Activated naive CD4-positive, alpha-beta T cell treated with Interleukin-2 at 50 U/mL for 16 hours (primary cell): ENCODE measurements at places on chromosomes 16 and 17.

DNA sequence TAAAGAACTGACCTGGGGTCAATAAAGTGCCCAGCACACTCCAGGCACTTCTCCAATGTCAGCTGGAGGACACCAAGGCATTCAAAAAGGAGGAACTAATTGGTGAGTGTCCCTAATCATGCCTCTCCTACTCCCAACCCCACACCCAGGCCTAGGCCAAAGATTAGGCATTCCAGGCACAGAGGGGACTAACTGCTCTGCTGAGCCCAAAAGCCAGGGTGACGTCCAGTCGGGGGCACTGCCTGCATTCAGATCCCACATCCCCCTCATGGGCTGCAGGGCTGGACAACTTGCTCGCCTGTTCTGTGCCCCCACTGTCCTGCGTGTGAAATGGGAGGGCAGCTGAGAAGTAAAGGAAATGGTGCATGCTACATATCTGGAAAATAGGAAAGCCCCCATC lies 115.4 kb downstream of the DYNLRB2 start:
- no peak for DNase-seq

- DNase-seq, result no peak
Observed at GRCh38 chr17:1112875-1113274, 66.9 kb downstream of the ABR start.

- no peak for DNase-seq
Observed at GRCh38 chr17:149897-150584, 12.7 kb downstream of the SCGB1C2 start.

GRCh38 chr17:5819921-5820685 lies 235.8 kb upstream of the NLRP1 start:
- no peak for DNase-seq

DNA sequence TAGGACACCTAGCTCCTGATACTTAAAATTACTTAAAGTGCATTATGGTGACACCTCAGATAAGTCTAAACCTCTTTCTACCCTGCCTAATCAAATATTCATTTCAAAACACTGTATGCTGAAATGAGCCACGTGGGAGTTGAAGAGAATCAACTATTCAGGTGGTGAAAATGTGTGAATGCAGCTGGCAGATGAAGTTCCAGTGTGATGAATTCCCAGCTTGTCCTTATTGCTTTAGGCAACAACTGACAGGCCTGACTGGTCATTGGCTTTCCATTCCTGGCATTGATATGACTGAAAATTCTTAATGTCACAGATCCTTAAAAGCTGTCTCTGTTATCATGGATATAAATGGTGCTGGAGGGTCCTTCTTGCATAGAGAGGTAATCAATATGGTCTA lies 301.9 kb upstream of the TBX2 start:
- no peak for DNase-seq

DNA sequence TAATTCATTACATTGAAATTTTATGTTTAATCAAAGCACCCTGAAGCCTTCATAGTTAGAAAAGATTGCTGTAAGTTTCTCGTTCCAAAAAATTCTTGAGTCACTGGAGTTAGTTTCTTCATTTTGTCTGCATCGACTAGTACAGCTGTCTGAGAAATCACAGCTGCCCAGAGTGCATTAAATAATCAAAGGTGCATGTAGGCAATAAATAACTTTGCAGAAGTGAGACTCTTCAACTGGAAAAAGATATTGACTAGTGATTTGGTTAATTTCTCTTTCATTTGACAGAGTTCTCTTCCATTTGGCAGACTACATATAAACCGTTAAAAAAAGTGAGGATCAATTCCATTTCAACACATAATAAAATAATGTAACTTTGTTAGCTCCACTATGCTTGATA lies 234.0 kb downstream of the CNTNAP4 start:
- DNase-seq, result no peak

DNA sequence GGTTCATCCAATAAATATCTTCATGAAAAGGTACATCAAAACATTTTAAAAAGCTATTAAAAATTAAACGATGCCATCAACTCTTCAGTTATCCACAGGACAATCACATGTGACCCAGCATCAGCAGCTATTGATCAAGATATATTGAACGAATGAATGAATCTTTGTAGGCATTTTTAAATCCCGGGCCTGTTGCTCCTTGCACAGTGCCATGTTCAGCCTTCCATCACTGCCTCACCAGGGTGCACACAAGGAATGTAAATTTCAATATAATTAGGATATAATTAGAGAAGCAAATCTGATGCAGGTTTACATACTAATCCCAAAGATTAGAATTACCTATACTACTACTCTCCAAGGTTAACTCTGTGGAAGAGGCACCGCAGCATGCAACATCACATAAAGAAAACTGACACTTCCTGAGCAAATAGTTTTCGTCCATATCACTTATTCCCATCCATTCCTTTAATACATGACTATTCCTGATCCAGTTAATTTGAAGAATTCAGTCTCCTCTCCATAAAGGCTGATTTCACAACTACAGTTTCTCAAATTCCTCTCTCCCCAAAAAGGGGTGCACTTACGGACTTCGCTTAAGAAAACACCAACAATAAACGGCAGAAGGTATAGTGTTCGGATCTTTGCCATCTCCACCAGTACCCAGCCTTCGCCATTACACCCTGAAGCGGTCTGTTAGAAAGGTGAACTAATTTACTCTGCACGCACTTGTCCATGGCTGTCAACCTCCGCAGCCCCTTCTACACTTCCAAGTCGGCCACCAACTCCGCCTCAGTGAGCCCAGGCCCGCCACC lies 938 bp downstream of the NCOR1 start:
- no peak for DNase-seq

DNA sequence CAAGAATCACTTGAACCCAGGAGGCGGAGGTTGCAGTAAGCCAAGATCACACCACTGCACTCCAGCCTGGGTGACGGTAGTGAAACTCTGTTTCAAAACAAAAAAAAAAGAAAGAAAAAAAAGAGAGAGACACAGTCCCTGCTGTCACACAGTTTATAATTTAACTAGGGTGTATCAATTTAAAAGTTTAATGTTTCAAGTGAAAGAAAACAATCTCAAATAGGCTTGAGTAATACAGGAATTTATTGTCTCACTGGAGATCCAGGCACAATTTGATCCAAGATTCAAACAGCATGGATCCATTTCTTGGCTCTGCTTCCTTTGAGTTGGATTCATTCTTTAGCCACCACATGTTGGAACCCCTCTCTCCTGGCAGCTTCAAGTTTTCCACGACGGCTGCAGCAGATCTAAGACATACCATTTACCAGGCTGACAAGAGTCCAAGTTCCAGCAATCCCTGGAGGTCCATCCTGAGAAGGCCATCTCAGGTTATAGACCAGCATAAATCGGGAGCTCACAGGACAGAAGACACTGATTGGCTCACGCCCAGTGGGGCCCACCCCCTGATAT lies 97.5 kb downstream of the YPEL2 start:
- DNase-seq, result no peak

- DNase-seq, result no peak
Observed at GRCh38 chr17:4293572-4293971, 29.8 kb upstream of the ANKFY1 start.

DNA sequence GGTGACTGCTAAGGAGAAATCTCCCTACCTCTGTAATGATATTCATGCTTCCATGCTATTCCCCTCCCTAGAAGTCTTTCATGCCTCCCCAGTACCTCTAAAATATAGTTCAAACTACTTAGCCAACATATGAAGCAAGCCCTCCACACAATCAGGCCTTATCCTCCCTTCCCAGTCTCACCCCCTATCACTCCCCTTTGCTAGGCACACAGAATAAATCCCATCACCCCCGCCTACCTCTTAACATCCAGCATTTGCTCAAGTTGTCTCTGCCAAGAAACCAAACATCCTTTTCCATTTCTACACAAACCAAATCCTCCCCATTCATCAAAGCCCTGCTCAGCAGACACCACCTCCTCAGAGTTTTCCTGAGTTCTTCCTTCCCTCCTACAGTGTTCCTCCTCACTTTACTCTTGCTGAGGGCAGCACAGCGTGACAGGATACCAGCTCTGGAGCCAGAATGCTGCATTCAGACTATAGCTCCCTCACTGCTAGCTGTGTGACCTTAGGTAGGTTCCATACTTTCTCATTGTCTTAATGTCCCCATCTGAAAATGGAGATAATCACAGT lies 7.0 kb downstream of the TOM1L2 start:
- DNase-seq, result no peak

DNA sequence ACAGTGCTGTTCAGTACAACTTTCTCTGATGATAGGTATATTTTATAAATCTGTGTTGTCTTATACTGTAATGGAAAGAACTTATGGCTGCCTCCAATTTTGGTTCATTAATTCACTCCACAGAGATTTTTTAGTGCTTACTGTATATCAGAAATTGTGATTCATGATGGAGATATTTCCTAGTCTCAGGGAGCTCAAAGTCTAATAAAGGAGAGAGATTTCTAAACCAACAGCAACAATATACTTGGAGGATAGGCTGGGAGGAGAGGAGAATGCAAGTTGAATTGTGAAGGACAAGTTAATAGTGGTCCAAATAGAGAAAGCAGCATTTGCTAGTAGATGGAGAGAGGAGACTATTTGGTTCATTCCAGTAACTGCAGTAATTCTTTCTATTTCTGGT lies 63.5 kb downstream of the TANC2 start:
- no peak for DNase-seq

DNA sequence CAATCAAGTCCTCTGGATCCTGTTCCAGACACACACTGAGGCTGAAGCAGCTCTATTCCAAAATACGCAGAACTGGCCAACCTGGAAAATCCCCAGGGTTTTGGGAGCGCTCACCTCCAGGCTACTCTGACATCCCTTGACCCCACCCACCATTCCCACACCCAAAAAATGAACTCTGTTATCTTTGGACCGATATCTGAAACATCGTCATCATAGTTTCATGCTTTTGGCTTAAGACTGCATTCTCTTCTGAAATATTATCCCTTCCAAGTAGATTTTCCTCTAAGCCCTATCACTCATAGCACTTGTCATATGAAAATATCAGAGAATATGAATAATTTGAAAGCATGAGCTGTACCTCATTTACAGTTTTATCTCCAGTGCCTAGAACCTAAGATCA lies 34.7 kb downstream of the VAT1L start:
- DNase-seq, result no peak

DNA sequence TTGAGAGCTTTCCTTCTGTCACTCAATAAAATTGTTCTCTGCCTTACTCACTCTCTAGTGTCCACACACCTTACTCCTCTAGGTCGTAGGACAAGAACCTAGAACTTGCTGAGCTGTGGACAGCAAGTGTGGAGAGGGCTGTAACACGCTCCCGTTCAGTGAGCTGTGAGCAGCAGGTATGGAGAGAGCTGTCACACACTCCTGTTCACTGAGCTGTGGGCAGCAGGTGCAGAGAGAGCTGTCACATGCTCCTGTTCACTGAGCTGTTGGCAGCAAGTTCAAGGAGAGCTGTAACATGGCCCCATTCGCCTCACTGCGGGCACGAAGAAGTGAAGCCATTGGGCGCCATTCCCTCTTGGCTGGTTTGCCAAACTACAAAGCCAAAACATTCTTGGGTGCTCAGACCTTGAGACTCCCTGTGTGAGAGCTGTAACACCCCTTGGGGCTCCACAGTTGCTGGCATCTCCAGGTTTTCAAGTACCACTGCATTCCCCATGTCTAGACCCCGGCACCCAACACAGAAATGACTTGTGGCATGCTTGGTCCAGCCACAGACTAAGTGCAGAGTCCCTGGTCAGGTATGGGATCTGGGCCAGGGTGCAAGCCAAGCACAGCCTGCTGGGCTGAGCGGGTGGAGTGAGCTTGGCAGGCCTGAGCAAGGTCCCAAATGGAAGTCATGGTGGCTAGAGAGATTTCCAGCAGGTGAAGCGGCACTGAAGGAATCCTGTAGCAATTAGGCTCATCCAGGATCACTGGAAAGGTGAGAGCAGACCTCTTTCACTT lies 608.0 kb upstream of the CDH8 start:
- no peak for DNase-seq

DNA sequence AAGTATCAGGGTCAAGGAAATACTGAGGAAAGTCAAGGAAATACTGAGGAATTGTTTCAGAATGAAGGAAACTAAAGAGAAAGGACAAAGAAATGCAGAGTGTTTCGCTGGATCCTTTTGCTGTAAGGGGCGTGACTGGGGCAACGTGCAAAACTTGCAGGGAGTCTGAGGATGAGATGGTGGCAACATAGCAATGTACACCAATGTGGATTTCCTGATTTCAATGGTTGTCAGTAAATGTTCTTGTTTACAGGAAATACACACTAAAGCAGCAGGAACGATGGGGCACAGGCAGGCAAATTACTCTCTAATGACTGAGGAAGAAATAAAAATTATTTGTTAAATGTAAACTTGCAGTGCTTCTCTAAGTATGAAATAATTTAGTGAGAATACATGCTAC lies 34.4 kb downstream of the ZZEF1 start:
- no peak for DNase-seq

DNA sequence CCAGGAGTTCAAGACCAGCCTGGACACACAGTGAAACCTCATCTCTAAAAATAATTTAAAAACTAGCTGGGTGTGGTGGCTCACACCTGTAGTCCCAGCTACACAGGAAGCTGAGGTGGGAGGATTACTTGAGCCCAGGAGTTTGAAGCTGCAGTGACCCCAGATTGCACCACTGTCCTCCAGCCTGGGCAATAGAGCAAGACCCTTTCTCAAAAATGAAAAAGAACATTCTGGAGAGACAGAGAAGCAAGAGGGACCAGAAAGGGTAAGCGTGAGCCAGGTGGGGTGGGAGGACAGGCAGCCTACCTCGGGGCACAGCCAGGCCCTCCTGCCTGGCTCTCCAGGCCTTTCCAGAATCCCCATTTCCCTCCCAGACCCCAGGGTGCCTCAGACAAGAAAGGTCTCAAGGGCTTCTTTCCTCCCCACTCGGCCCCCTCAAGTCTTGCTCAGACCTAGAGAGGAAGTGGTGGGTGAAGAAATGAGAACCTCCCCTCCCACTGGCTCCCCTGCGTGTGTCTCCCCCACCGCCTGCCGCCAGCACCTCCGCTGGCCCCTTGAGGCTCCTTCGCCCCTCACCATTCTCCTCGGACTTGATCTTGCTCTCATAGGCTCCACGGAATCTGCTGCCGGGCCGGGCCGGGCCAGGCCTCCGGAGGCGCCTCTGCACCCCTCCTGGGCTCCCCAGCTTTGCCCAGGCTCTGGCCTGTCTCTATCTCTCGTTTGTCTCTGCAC lies 503 bp downstream of the C16orf54 start:
- DNase-seq, result peak; percentile 66
